ENCODE measurements at places on chromosomes 11 and 22.

- DNase-seq, result no peak
Observed at GRCh38 chr22:45434981-45435380, 21.5 kb downstream of the RIBC2 start.

GRCh38 chr22:26199665-26200064 is 30.4 kb downstream of the SEZ6L start:
- DNase-seq, result peak; percentile 1

GRCh38 chr11:57314221-57314973 is 10.4 kb downstream of the TNKS1BP1 start:
- no peak for DNase-seq

DNA sequence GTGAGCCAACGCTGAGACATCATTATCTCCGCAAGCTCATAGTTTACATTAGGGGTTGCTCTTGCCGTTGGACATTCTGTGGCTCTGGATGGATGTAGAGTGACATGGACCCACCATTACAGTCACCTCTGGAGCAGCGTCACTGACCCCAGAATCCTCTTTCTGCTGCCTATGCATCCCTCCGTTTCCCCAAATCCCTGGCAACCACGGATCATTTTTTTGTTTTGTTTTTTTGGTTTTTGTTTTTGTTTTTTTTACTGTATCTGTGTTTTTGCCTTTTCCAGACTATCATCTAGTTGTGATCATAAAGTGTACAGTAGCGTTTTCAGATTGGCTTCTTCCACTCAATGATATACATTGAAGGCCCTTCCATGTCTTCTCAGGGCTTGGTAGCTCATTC is 4.0 kb downstream of the PARVB start:
- no peak for DNase-seq

Data from NCI-H82 (cell line).